ENCODE measurements at places on chromosomes 5 and 9.

GRCh38 chr9:87909310-87910041 is 8.3 kb upstream of the SPATA31C1 start:
- no peak for DNase-seq

DNA sequence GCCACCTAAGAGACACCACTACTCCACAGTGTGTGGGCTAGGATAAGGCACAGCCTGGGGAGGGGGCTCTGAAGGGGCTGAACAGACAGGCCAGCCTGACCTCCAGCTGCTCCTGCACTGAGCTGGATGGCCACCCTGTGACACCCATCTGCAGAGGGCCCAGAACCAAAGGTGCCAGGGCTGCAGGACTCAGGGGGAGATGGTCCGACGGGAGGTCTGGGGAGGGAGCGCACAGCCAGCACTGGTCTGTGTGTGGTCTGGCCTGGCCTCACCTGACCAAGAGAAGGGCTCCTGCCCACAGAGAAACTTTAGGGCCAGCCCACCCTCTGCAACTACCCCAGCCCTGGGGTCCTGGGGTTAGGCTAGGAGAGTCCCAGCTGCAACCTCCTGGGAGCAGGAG is 789 bp downstream of the LTC4S start:
- no peak for DNase-seq

DNA sequence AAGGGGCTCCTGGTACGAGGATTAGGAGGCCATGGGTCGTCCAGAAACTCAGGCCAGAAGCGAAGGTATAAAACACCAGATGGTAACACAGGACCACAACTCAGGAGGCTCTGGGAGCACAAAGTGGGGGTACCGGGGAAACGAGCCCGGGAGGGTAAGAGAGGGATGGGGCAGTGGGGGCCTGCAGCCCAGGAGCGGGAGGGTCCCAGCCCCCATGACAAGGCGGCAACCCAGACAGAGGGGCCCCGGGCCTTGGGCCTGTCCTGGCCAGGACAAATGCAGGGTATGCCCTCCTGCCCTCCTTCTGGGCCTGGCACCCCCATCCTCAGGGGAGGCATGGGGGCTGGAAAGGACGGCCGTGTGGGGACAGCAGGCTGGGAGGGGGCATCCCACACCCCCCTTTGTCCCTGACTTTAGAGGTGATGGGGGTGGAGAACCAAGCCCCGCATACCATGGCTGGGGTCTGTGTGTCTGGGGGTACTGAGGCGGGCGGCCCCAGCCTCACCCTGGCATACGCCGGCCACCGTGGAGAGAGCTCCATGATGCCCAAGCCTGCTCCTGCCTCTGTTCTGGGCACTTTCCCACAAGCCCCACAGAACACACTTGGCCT is 47.0 kb upstream of the EXOC3 start:
- DNase-seq, result no peak

DNA sequence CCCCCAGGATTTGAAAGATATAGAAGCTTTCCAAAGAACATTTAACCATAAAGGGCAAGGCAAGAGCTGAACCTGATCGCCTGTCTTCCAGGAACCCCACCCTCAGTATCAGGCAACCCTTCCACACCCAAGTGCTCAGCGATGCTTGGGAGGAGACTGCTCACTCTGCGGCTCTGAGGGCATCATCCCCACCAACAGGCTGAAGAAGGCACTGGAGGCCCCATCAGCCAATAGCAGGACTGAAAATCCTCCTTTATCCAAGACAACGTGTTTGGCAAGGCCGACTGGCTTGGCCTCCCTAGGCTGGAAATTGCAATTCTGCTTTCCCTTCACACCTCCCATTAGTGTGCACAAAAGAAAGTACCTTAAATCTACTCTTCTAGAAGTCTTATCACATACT is 1.4 kb upstream of the PPP2CA start:
- DNase-seq, result no peak

GRCh38 chr9:6195714-6196360 is 19.8 kb upstream of the IL33 start:
- DNase-seq, result no peak

- DNase-seq, result no peak
Observed at GRCh38 chr9:129964901-129965734, 77.9 kb downstream of the FNBP1 start.

DNA sequence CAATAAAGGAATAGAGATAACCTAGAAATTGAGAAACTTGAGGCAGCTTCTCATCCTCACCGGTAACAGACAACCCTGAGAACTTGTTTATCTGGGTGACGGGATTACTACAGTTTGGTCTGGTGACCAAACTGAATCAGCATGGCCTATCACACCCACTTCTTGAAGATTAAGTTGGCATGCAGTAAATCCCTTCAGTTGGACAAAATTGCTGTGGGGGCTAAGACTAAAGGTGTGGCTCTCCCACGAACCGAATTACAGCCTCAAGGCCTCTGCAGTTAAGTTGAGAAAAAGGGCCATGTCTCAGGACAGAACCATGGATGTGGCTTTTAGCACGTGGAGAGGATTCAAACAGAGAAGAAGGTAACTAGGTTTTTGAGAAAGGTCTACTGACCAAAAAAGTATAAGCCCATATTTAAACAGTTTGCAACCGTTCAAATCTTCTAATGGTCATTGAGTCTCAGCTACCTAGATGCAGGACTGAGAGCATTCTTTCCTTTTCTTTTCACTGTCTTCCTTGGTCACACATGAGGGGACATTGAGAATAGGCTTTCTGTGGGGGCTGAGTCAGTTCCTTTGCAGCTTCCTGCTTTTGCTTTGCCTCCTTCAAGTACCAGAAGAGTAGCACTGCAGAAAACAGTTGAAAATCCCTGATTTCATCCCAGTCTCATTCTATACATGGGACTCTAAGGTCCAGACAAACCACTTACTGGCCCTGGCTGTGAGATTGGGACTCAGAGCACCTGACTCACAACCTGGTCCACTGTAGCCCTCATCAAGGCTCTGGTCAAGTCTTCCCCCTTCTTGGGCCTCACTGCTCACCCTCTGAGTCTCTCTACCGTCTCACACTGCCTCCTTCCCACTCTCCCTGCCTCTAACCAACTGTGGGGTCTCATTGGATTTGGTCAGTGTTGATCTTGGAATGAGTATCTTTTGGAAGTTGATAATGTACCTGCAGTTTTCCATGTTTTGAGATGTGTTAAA is 30.9 kb downstream of the PDE6A start:
- no peak for DNase-seq

GRCh38 chr9:125374443-125375309 is 113.0 kb downstream of the GAPVD1 start:
- peak; percentile 60 for DNase-seq

DNA sequence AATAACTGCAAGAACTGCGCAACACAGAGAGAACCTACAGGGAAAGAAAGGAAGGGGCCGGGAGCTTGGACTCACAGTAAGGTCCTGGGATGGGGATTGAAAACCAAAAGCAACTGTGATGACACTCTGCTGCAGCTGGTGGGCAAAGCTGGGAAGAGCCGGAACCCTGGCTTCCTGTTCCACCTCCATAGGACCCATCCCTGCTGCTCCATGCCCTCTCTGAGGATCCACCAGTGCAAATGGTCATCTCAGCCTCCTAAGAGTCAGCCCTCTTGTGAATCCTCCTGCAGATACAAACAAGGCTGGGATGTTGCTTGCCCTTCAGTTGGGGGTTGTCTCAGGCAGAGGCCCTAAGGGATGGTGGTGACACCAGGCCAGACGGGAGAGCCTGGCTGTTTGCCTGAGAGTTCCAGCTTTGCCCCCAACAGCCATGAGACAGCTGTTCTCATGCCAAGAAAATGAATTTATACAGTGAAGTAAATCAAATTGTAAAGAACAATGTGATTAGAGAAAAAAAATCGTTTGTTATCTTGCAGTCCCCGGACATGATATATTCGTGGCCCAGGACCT is 90.8 kb downstream of the TENT4A start:
- no peak for DNase-seq

DNA sequence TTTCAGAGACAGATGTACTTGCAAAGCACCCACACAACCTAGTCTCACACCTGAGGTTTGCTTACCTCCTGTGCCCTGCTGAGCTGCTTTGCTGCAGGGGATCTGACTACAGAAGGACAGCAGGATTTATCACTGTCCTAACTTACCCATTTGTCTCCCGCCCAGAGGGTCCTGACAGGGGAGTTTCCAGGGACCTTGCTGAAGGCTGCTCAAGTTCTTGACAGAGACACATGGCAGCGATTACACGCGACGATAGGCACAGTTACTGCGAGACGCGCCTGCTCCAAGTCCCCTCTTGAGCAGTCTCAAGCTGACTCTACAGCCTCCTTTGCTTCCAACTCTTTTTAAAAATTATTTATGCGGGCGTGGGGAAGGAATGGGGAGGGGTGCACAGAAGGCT is 24.6 kb upstream of the GALNT10 start:
- DNase-seq, result no peak

- DNase-seq, result no peak
Observed at GRCh38 chr5:131324303-131324702, 60.5 kb downstream of the CDC42SE2 start.

GRCh38 chr9:98356953-98357690 is 101.7 kb upstream of the TBC1D2 start:
- no peak for DNase-seq

DNA sequence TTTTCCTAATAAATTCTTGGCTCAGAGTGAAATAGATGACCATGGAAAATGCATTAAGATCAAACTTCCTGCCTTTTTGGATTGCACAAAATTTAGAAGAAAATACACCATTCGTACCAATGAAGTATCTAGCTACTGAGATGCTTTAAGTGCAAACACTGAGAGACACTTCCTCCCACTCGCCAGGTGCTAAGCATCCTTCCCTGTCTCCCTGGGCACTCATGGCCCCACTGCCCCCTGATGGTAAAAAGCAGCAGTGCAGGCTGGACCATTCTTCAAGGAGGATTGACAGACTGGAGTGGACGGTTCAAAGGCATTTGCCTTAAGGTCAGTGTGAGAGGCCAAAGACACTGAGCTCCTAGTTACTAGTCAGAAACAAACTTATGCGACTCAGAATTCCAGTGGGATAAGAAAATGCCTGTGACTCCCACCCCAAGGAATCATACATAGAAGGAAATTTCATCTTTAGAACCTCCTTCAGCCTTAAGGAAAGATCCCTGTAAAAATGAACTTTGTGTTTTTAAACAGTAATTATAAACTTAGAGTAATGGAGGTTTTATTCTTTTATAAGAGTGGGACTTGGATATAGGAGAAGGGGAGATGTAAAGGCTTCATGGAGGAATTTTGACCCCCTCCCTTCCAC is 86.0 kb upstream of the SLC30A5 start:
- DNase-seq, result peak; percentile 58

DNA sequence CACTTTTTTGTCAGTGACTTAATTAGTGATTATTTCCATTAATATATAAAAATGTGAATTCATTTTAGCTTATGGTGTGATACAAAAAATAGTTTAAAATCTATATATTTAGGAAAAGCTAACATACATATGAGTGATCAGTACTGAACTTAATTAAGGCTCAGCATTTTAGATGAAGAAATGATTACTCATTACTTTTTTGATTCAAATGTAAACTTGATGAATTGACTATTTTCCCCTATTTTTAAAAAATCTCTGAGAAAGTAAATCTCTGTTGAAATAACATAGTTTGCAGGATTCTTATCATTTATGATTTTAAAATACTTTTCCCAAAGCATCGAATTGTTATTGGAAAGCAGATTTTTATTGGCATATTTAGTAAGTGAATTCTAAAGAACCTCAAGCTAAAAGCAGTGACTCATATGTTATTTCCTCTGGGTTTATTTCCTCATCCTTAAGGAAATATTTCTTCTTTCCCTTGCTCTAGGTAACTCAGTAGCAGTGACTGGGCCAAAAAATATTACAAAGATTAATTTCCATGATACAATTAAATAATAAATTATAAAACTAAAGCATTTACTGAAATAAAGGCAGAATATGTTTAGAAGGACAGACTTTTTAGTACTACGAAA is 290.6 kb downstream of the FER start:
- no peak for DNase-seq

DNA sequence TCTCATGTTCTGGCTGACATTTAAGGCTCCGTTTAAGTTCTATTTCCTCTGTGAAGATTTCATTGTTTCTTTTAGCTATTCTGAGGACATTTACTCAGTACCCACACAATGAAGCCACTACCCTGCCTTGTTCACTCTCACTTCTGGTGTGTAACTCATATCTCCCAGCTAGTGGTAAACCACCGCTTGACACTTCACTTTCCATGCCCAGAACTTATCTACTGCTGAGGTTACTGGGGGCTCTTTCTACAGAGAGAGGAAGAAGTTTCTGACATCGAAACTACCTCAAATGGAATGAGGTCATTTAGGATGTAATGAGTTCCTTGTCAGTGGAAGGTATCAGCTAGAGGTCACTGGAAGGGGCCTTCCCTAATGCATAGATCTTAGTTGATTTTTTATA is 501.5 kb downstream of the DMAC1 start:
- DNase-seq, result no peak

DNA sequence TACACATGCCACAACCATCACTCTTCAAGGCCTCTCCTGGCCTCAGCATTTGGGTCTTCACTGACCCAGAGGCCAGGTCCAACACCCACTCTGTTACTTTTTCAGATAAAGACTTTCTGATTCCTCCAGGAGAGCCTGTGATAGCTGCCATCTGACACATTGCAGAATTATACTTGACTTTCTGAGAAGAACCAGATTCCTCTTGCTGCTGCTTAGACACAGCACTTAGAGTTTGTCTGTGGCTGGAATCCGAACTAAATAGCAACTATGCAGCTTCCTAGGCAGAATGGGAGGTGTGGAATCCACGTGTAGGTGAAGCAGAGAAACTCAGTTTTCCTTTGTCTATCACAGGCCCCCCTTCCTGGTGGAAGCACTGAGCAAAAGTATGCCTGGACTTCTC is 344.7 kb upstream of the SLC30A5 start:
- no peak for DNase-seq

GRCh38 chr5:77627869-77628674 is 10.4 kb downstream of the OTP start:
- DNase-seq, result no peak

GRCh38 chr5:149125386-149125891 is 15.9 kb upstream of the ABLIM3 start:
- DNase-seq, result no peak

GRCh38 chr9:127181595-127182190 is 59.3 kb upstream of the ANGPTL2 start:
- no peak for DNase-seq

- no peak for DNase-seq
Observed at GRCh38 chr9:88801214-88801796, 190.0 kb upstream of the S1PR3 start.

- DNase-seq, result no peak
Observed at GRCh38 chr5:17748941-17749340, 114.7 kb downstream of the TAF11L14 start.

DNA sequence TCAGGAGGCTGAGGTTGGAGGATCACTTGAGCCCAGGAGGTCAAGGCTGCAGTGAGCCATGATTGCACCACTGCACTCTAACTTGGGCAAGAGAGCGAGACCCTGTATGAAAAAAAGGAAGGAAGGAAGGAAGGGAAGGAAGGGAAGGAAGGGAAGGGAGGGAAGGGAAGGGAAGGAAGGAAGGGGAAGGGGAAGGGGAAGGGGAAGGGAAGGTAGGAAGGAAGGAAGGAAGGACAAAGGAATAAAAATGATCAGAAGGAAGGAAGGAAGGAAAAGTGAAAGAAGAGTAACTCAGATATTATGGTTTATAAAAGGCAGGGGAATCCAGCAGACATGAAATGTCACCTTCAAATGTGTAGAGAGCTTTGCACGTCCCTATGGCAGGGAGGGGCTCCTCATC is 64.4 kb downstream of the USP20 start:
- no peak for DNase-seq

Measured in stimulated activated CD4-positive, alpha-beta T cell treated with anti-CD3 and anti-CD28 coated beads, TNF-alpha, amount 100 ng/mL, for 48 hours (primary cell).